NCI-H748 treated with DMSO at 0.1 percent for 48 hours (cell line): ENCODE measurements at places on chromosomes 3 and 15.

DNA sequence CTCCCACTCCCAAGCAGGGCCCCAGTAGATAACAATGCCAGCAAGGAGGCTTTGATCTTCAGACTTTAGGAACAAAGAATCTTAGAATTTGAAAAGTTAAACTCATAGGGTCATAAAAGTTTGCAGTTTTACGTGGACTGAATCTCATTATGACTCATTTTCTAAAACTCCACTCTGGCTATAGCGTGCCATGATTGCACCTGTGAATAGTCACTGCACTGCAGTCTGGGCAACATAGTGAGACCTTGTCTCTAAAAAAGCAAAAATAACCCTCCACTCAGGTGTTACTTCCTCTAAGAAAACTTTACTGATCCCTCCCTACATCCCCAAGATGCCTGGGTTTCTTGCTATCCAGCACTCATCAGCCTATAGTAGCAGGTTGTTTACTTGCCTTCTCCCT lies 104.5 kb downstream of the IL20RB start:
- DNase-seq, result no peak

GRCh38 chr3:9280451-9281219 lies 31.2 kb upstream of the SRGAP3 start:
- peak; percentile 49 for DNase-seq

DNA sequence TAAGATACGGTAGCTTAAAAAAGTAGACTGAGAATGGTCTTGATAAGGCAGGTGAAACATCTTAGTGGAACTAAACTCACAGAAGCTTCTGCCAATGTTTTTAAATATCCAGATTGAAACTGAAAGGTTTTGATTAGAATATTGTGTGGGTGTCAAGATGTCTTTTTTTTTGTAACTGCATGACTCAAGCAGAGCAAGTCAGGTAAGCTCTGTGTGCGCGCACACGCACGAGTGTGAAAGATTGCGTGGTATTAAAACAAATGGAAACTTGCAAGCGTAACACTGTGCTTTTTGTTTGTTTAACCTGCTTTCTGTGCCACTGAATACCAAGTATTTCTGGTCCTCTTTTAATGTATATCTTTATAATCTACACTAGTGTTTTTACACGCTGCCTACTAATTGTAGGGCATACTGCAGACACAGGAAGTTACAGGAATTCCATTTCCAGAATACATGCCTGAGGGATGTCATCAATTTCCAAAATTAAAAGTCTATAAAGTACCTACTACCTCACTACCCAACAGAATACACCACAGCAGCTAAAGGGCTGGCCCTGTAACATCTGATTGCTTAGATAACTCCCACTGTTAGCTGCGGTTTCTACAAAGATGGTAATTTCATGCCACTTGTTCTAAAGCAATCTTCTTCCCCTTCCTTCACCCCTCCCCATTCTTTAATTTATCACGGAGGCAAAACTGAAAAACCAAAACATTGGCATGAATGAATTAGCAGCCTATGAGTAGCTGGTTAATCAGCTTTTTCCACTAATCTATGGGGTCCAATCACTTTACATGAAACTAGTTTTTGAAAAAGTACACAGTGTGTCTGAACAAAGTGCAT lies 472.8 kb downstream of the SHQ1 start:
- DNase-seq, result no peak

GRCh38 chr15:70507772-70508371 lies 255.5 kb downstream of the UACA start:
- DNase-seq, result no peak

- DNase-seq, result no peak
These were observed 103.7 kb downstream of the PDZRN3 start for GRCh38 chr3:73520931-73521461.

GRCh38 chr15:63826528-63826927 lies 7.2 kb downstream of the HERC1 start:
- no peak for DNase-seq

DNA sequence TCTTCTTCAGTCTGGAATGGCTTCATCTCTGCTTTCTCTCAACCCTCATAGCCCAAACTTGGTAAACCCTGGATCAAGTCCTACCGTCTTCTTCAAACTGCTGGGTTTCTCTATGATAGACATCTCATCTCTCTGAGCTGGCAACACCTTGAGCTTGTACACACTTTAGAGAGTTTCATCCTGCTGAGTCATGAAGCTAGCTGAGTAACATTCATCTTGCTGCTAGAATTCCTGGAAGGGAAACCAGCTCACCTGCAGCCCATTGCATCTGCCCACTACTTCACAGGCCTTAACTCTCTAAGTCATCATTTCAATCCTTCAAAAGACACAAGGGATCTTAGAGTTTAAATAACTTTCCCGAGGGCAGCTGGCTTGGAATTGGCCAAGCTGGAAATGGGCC lies 175.5 kb upstream of the RORA start:
- no peak for DNase-seq

GRCh38 chr3:10554236-10554611 lies 48.8 kb upstream of the ATP2B2 start:
- DNase-seq, result no peak

- no peak for DNase-seq
These were observed 4.2 kb downstream of the LMAN1L start for GRCh38 chr15:74816624-74817369.

GRCh38 chr3:168002786-168003368 lies 92.8 kb downstream of the GOLIM4 start:
- DNase-seq, result no peak

DNA sequence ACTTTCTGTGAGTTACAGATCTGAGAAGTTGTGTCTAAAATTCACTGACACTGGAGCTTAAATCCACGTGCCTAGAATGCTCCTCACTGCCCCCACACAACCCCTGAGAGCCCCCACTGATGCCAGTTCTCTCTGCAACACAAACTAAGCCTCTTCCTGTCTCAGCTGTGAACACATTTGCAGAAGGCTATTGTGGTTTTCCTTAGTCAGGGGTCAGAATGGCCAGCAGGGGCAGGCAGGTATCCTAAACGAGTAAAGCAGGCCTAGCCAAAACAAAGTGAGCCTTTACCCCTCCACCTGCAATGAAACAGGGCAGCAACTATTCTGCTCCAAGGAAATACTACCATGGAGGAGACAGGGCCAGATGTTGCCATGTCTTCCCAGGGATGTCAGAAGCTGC lies 78.6 kb downstream of the FHIT start:
- no peak for DNase-seq

- no peak for DNase-seq
These were observed 449.3 kb upstream of the THBS1 start for GRCh38 chr15:39131609-39132008.

GRCh38 chr3:183266454-183266853 lies 13.4 kb downstream of the B3GNT5 start:
- no peak for DNase-seq

DNA sequence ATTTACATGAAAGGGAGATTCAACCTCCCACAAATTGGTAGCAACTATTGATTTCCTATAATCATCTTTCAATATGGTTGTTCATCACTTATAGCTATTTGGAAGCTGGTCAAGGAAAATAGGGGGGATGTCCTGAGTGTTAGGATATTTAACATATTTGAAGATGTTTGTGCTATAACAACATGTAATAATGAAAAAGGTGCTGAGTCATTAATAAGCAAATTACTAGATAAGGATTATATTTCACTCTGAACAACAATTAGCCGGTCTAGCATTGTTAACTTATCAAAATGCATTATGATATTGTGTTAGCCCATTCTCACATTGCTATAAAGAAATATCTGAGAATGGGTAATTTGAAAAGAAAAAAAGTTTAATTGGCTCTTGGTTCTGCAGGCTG lies 225.8 kb upstream of the ARPP21 start:
- no peak for DNase-seq

DNA sequence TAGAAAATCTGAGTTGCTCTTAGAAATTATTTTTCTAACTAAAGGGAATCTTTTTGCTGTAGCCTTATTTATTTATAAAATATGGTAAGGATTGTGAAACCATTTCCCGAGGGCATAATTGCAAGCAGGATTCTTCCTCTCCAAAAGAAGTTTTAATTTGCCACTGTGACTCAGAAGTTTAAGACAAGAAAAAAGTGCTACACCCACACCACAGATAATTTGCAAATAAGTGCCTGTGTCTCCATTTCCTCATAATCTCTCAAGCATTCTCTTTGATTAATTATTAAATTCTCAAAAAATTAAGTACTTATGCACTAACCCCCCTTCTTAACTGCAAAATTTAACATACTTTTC lies 43.6 kb downstream of the RASA2 start:
- no peak for DNase-seq

DNA sequence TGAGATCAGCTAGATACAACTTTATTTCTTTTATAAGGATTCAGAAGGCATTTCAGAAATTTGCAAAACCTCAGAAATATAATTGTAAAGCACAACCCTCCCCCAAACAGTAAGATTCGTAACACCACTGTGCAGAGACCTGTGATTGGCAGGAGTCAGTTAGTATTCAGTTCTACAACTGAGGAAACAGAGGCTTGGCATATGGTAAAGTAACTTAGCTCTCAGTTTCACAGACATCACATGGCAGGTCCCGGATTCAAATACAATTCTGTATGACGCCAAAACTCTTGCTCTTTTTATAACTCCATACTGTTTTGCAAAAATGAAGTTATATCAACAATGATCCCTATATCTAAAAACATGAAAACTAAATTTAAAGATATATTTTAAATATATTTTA lies 225.6 kb upstream of the LMCD1 start:
- no peak for DNase-seq

DNA sequence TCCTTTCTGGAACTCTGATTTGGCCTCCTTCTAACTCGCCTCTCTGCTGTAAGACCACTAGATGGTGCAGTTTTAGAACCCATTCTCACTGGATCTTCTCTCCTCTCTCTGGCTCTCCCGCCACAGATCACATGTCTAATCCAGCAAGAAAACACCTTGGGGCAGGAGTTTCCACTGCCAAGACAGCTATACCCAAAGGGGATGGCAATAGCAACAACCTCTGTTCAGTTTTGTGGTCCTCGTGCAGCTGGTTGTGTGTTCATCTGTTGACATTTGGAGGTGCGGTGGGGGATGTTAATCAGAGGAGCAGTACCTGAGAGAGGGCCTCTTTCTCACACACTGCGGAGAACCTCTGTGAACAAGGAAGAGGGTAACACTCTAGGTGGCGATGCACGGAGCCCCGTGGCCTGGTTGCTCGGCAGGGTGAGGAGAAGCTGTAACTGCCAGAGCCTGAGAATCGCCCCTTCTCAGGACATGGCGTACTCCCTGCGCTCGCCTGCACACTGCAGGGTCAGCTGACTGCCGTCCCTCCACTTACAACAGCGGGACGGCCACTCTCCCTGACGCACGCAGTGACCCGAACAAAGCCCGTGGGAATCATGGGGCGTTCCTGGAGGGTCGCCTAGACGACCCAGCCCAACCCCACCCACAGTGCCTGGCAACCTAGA lies at the start of gene TEX55:
Gene TEX55 (plus strand): TSS at position 666 of the 668 bp plus-strand sequence. CDS start 25 bp downstream, outside the sequence.
- peak; percentile 50 for DNase-seq

GRCh38 chr3:14518893-14519292 lies 21.2 kb downstream of the GRIP2 start:
- DNase-seq, result no peak

GRCh38 chr15:78365917-78366316 lies 25.8 kb downstream of the CRABP1 start:
- no peak for DNase-seq

- DNase-seq, result no peak
These were observed 181.3 kb downstream of the RORA start for GRCh38 chr15:61047783-61048182.
